ENCODE measurements at places on chromosomes 4 and X.

GRCh38 chrX:37840931-37841330 lies 6.4 kb downstream of the DYNLT3 start:
- no peaks in the 10 kb centered on the region for H3K4me1 ChIP-seq
- no peak overlapping the region for H3K4me3 ChIP-seq
- no peaks in the 10 kb centered on the region for H3K27me3 ChIP-seq
- DNase-seq, result no peak
- no peaks in the 10 kb centered on the region for H3K36me3 ChIP-seq

DNA sequence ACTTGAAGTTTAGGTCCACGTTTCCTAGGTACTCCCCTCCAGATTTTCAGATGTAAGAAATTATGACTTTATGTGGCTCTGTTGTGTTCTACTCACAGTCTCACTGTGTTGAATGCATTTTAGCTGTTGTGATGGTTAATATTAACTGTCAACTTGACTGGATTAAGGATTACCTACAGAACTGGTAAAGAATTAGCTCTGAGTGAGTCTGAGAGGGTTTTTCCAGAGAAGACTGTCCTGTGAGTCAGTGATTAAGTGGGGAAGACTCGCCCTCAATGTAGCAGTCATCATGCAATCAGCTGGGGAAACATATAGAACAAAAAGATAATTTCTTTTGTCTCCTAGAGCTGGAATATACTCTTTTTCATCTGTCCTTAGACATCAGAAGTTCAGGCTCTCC lies 493.4 kb downstream of the ACTRT1 start:
- H3K36me3 ChIP-seq, result no peaks in the 10 kb centered on the region
- DNase-seq, result no peak

- no peaks in the 10 kb centered on the region for H3K4me1 ChIP-seq
- no peak overlapping the region for H3K27ac ChIP-seq
- no peak overlapping the region for H3K4me3 ChIP-seq
These were observed 175.0 kb upstream of the ARHGEF9 start for GRCh38 chrX:63959975-63960374.

- no peak for DNase-seq
- H3K27ac ChIP-seq, result no peak overlapping the region
- H3K4me1 ChIP-seq, result no peaks in the 10 kb centered on the region
- no peak overlapping the region for H3K4me3 ChIP-seq
- no peaks in the 10 kb centered on the region for H3K27me3 ChIP-seq
These were observed 37.3 kb downstream of the APBB2 start for GRCh38 chr4:41177016-41177415.

- H3K4me1 ChIP-seq, result no peaks in the 10 kb centered on the region
- H3K27me3 ChIP-seq, result no peaks in the 10 kb centered on the region
- no peak overlapping the region for H3K4me3 ChIP-seq
- no peak for DNase-seq
- H3K27ac ChIP-seq, result no peak overlapping the region
- no peaks in the 10 kb centered on the region for H3K36me3 ChIP-seq
These were observed 2.0 kb upstream of the SOD3 start for GRCh38 chr4:24793219-24794005.

DNA sequence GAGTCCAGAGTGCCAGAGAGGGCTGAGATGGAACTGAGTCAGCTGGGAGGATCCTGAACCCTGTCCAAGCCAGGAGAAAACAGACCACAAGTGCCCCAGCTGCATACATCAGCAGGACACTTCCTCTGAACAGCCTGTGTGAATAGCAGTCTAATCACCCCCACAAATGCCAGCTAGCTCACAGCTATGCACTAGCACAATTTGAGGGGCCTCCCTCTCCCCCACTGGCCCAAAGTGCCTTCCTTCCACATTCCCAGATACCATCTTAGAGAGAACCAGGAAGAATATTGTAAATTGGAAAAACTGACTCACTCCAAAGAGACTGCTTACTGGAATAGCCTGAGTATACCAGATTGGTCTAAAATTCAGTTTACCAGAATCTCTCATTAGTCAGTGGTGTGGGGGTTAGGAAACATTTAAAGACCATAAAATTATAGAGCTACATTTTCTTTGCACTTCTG lies 292.6 kb upstream of the KLF3 start:
- no peaks in the 10 kb centered on the region for H3K36me3 ChIP-seq
- peaks cover 3% of the 10 kb centered on the region for H3K4me1 ChIP-seq
- no peak overlapping the region for H3K4me3 ChIP-seq
- no peak for DNase-seq

GRCh38 chr4:74206088-74206825 lies 48.3 kb downstream of the MTHFD2L start:
- no peaks in the 10 kb centered on the region for H3K36me3 ChIP-seq
- no peaks in the 10 kb centered on the region for H3K27me3 ChIP-seq
- H3K4me3 ChIP-seq, result no peak overlapping the region
- no peak for DNase-seq
- H3K4me1 ChIP-seq, result no peaks in the 10 kb centered on the region

DNA sequence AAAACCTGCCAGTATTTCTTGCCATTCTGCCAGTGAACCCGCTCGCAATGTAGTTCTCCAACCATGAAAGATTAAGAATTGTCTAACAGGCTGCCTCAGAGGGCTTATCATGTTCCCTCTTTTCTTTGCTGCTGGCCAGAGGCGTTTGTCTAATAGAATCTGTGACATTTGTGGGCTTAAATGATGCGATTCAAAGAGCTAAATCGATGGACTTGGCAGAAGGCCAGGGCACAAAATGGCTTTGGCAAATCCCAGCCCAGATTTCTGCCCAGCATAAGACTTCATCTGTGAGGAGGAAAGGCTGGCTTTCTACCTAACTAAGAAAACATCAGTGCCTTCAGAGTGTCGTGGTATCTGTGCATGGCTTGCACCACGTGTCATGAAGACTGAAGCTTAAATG lies 79.9 kb downstream of the TRPC5OS start:
- H3K27ac ChIP-seq, result no peak overlapping the region
- no peaks in the 10 kb centered on the region for H3K4me1 ChIP-seq
- no peaks in the 10 kb centered on the region for H3K27me3 ChIP-seq

GRCh38 chr4:153189016-153189801 lies 15.0 kb upstream of the TRIM2 start:
- no peaks in the 10 kb centered on the region for H3K36me3 ChIP-seq
- no peaks in the 10 kb centered on the region for H3K27me3 ChIP-seq
- no peak overlapping the region for H3K27ac ChIP-seq
- no peak for DNase-seq
- no peak overlapping the region for H3K4me3 ChIP-seq
- no peaks in the 10 kb centered on the region for H3K4me1 ChIP-seq

- H3K36me3 ChIP-seq, result no peaks in the 10 kb centered on the region
- DNase-seq, result no peak
- no peaks in the 10 kb centered on the region for H3K27me3 ChIP-seq
- H3K4me1 ChIP-seq, result no peaks in the 10 kb centered on the region
- H3K4me3 ChIP-seq, result no peak overlapping the region
These were observed 112.8 kb downstream of the PPA2 start for GRCh38 chr4:105361053-105361452.

- DNase-seq, result no peak
- no peaks in the 10 kb centered on the region for H3K4me1 ChIP-seq
- no peak overlapping the region for H3K4me3 ChIP-seq
- no peak overlapping the region for H3K27ac ChIP-seq
- H3K36me3 ChIP-seq, result no peaks in the 10 kb centered on the region
- no peaks in the 10 kb centered on the region for H3K27me3 ChIP-seq
These were observed 9.0 kb downstream of the NAT8L start for GRCh38 chr4:2068198-2068470.

DNA sequence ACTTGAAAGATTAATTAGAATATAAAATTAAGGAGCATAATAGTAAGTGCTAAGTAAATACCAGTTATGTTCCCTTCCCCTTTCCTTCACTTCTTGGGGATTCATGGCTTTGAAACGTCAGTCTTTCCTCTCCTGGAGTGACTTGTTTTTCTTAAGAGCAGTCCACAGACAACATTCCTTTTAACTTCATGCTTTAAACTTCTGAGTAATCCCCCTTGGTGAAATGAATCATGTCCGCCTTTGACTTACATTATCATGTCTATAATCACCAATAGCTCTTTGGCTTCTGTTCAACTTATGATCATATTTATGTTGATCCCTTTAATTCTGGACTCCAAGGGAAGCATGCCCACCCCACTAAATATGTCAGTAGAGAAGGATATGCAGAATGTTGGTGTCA lies 1012.1 kb upstream of the SLIT2 start:
- no peak overlapping the region for H3K27ac ChIP-seq
- no peak overlapping the region for H3K4me3 ChIP-seq
- H3K27me3 ChIP-seq, result no peaks in the 10 kb centered on the region
- no peaks in the 10 kb centered on the region for H3K4me1 ChIP-seq

GRCh38 chrX:84189125-84189524 lies 1.1 kb upstream of the RPS6KA6 start:
- H3K4me3 ChIP-seq, result no peak overlapping the region
- no peak for DNase-seq
- no peaks in the 10 kb centered on the region for H3K36me3 ChIP-seq

DNA sequence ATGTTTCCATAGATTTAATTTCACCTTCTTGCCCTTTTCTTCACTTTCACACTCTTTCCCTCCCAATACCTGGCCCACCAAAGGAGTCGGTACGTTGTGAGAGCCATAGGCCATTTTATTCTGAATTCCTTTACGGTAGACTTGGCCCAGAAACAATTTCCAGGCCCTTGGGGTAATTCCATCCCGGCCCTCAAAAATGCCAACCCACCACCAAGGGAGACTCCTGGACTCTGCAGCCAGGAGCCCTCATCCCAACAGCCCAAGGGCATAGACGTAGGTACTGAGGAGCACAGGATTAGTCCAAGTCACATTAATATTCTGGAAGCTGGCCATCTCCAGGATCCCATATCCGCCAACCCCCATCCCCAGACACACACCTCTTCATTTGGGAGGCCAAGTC lies 102.9 kb downstream of the LIMCH1 start:
- no peak overlapping the region for H3K4me3 ChIP-seq
- no peak for DNase-seq
- H3K4me1 ChIP-seq, result no peaks in the 10 kb centered on the region
- H3K27ac ChIP-seq, result no peak overlapping the region
- no peaks in the 10 kb centered on the region for H3K36me3 ChIP-seq

DNA sequence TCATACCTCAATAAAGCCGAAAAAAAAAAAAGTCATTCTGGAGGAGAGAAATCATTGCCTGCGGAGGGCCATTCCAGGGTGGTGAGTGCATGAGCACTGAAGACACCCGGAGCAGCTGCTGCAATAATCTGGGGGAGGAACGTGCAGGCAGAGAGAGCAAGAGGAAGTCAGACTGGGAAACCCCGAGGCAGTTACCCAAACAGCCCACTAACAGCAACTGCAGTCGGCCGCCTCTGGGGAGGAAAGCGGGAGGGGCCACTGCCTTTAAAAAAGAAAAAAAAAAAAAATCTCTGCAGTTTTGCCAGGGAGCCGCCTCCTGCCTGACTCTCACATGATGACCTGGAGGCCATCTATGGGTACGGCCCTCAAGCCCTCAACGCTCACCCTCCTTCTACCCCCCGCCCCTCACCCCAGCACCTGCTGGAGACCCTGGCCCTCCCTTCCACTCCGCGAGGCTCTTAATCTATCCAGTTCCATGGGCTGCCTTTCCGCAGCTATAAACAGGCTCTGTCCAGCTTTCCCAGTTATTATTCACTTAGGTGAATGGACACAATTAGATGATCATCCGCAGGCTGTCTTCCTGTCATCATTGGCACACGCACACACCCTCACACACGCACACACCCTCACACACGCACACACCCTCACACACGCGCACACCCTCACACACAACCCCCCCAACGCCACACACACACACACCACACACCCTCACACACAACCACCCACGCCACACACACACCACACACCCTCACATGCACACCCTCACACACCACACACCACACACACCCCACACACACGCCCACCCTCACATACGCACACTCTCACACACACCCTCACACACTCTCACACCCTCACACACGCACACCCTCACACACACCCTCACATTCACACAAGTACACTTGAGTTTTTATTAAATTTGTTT lies 3.4 kb upstream of the AVPR2 start:
- H3K4me3 ChIP-seq, result no peak overlapping the region
- H3K27me3 ChIP-seq, result no peaks in the 10 kb centered on the region
- H3K36me3 ChIP-seq, result no peaks in the 10 kb centered on the region
- H3K4me1 ChIP-seq, result peaks cover 29% of the 10 kb centered on the region

- H3K27me3 ChIP-seq, result peaks cover 3% of the 10 kb centered on the region
- no peaks in the 10 kb centered on the region for H3K4me1 ChIP-seq
- no peak for DNase-seq
- H3K27ac ChIP-seq, result no peak overlapping the region
- H3K4me3 ChIP-seq, result no peak overlapping the region
These were observed 10.4 kb upstream of the HSPA4L start for GRCh38 chr4:127771535-127772275.

DNA sequence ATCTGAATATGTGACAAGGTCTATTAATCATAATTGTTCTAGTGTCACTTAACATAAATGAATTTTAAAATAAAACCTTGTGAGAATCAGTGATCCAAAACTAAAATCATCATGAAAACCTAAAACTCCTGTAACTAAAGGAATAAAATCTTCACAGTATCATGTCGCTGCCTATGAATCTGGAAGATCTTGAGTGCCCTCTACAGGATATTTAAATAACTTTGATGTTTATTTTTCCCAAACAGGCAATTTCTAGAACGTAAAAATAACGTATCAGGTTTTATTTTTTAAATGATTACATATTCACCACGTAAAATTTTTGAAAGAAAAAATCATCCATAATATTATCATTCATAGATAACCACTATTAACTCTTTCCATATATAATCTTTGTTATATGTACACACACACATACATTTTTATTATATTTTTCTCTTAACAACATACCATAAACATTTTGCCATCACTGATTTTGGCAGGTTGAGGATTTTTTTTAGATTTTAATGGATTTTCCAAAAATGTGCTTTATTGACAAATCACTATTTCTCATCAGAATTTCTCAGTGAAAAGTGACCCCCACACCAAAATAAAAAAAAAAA lies 79.6 kb downstream of the COMMD8 start:
- no peak overlapping the region for H3K27ac ChIP-seq
- H3K27me3 ChIP-seq, result no peaks in the 10 kb centered on the region
- no peaks in the 10 kb centered on the region for H3K4me1 ChIP-seq
- no peak for DNase-seq

GRCh38 chrX:75483933-75484332 lies 38.9 kb downstream of the ZDHHC15 start:
- H3K36me3 ChIP-seq, result no peaks in the 10 kb centered on the region
- no peaks in the 10 kb centered on the region for H3K4me1 ChIP-seq
- no peak for DNase-seq
- H3K27me3 ChIP-seq, result no peaks in the 10 kb centered on the region

DNA sequence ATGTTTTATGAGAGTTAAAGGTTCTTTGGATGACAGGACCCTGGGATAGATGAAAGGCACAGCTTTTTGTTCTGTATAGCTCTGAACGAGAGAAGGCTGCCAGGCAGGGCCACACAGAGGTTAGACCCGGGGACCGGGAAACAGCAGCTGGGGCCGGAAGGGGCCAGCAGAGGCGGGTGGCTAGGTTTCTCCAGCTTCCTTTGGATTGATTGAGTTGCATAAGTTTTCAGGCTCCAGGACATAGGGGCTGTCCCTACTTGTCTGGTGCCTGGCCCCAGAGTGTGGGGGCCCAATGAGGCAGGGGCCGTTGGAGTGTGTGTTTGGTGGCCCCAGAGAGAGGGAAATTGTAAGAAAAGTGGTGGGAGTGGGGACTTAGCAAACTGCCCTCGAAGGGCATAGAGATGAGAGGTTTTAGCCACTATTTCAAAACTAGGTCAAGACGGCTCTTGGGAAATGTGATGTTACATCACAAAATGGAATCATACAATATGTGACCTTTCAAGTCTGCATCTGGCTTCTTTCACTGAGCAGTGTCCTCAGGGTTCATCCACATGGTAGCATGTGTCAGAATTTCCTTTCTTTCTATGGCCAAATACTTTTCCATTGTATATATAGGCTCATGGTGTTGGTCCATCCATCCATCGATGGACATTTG lies 3.7 kb downstream of the ZFP92 start:
- no peak overlapping the region for H3K4me3 ChIP-seq
- no peak for DNase-seq
- H3K4me1 ChIP-seq, result peaks cover 5% of the 10 kb centered on the region
- no peaks in the 10 kb centered on the region for H3K27me3 ChIP-seq
- H3K36me3 ChIP-seq, result no peaks in the 10 kb centered on the region

Data from effector memory CD4-positive, alpha-beta T cell (primary cell).